CD4-positive, alpha-beta T cell treated with Interleukin-15 for 1 hour (primary cell): ENCODE measurements at places on chromosomes 3 and 15.

- DNase-seq: no peak
Measured at GRCh38 chr15:39720621-39721611, 61.7 kb downstream of the FSIP1 start.

DNA sequence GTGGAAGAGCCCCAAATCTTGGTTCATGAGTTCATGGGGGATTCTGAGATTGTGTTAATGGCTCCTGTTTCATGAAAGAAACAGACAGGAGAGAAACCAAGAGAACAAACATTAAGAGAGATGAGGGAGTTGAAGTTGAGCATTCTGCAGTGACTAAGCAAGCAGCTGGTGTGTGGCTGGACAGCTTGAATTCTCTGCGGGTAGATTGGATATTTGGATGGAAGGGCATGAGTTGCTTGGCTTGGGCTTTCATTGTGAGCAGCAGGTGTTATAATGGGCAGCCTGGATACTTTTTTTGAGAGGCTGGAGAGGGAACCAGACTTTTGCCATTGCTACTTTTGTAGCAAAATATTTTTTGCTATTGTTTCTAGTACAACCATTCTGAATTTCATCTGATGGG, 346.8 kb upstream of the SATB1 start:
- DNase-seq: no peak

- no peak for DNase-seq
Measured at GRCh38 chr3:120481081-120481480, 30.3 kb upstream of the FSTL1 start.

DNA sequence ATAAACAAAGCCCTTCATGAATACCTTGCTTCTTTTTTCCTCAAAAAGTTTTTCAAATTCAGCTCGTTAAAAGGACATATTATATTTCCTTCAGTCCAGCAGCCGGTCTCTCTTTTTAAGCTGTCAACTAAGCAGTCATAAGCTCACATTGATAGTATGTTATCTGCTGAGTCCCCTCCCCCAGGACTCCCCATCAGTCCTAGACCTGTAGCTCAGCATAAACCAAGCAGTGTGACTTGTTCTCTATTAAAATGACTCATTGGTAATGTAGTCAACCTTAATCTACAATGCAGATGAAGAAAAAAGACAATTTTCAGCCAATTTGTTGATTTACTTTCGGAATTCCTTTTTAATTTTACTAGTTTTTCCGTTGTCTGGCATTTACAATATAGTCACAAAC, 483.8 kb downstream of the MECOM start:
- DNase-seq: no peak

DNA sequence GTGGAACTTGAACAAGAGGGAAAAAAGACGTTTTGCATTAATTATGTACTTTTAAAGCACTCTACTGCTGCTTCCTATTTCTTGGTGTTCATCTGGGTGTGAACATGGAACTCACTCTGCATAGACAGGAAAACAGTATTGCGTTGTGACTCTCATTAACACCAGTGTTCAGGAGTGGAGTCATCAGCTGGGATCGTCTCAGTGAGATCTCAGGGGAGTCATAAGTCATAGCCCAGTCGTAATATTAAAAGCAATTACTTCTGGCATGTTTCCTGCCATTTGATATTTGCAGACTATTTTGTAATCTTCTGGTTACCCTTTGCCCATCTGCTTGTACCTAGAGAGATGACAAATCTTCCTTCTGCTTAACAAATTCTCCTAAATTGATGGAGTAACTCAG, 462.0 kb upstream of the ATP11B start:
- no peak for DNase-seq

GRCh38 chr3:109177908-109178307, 41.4 kb downstream of the C3orf85 start:
- DNase-seq: no peak

DNA sequence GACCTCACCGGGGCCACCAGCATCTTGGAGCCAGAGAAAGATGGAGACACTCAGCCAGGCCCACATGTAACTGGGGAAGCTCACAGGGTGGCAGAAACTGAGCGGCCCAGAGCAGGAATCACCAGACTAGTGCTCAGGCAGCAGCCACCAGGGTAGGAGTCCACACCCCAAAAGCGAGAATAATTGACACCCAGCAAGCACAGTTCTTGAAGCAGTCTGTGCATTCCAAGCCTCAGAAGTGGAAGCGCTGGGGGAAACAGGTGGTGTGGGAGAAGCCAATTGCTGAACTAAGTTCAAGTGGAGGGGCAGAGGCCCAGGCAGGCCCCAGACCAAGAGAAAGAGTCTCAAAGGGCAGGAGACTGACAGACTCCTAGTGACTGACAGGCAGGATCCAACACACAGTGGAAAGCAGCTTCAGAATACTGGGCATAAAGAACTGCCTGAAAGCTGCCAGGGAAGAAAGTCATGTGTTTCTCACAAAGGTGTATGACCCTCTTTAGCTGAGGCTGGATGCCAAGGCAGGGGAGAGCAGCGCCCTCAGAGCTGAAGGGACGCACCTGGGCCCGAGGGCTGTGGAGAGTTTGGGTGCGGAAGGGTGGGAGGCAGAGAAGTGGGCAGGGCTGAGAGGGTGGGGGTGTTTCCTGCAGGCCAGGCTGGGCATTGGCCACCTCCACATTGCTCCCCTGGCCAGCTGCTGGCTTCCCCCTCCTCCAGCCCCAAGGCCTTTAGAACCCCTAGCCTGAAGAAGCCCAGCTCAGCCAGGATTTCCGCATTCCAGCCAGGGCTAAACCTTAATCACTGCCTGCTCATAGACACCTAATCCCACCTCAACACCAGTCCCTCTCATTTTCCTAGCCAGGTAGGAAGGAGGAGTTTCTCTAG, 7.7 kb downstream of the NT5DC2 start:
- DNase-seq: no peak

DNA sequence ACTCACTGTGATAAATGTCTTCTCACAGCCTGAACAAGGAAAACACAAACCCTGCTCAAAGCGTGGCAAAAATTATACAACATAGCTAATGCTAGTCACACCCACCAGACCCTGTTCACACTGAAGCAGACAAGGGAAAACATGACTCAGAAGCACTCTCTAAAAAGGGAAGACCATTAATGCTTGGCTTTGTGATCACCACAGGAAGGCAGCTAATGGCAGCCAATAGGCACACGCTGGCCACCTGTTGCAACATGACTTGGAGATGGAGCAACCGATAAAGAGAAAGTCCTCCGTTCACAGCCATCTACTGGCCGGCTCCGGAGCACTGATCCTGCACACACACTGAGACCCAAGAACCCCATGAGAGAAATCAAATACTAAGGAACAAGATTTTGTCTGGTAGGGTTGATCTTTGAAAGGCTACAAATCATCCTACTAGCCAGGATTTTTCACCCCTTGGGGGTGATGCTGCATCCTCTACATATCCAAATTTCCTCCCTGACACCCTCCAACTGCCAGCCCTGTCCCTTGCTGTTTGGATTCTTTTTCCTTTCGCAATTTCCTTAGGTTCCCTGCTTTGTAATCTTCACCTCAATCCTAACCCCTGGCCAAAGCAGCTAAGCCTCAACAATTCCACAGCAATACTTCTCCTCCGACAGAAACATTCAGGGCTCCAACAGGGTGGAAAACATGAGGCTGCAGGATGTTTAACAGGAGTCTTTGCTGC, 3.2 kb downstream of the ZXDC start:
- DNase-seq: peak; percentile 74
